ENCODE measurements at places on chromosomes 1 and 21. TPM values are rescaled to one million over a fixed set of nuclear protein-coding genes. Genes with fewer than 3 reads are reported as not detected.

Gene PRAMEF10
- total RNA-seq = not detected

Gene DOP1B
- total RNA-seq = 19.0 TPM

- no peak for DNase-seq
- no peak overlapping the region for H3K4me3 ChIP-seq
- H3K27me3 ChIP-seq = peaks cover 9% of the 10 kb centered on the region
These were observed 2.5 kb downstream of the NCAM2 start for GRCh38 chr21:21000591-21001175.

- no peaks in the 10 kb centered on the region for H3K27me3 ChIP-seq
- no peak overlapping the region for H3K4me3 ChIP-seq
- H3K27ac ChIP-seq = no peak overlapping the region
- H3K4me1 ChIP-seq = no peaks in the 10 kb centered on the region
These were observed 23.8 kb downstream of the AJAP1 start for GRCh38 chr1:4678066-4678717.

All from upper lobe of right lung (tissue), 1 donor.